Neural progenitor cell (in vitro differentiated cells): ENCODE measurements at places on chromosomes 5 and 9.

DNA sequence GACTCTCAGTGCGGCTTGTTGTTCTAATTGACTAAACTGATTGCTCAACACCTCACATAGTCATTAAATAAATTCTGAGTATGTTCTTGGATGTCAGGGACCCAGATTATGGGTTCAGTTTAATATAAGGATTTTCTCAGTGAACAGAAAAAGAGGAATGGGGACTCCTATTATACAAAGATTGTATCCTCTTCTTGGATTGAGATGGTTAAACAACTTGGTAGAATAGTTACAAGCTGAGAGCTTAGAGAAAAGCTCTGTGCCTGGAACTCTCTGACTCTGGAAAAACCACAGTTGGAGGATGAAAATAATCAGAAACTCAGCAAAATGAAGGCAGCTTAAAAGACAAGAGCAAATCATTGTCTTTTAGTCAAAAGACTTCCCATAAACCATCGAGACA is 30.5 kb downstream of the ANKRA2 start:
- no peak for DNase-seq

GRCh38 chr5:150081541-150082283 is 4.6 kb downstream of the CSF1R start:
- DNase-seq: peak; percentile 31

DNA sequence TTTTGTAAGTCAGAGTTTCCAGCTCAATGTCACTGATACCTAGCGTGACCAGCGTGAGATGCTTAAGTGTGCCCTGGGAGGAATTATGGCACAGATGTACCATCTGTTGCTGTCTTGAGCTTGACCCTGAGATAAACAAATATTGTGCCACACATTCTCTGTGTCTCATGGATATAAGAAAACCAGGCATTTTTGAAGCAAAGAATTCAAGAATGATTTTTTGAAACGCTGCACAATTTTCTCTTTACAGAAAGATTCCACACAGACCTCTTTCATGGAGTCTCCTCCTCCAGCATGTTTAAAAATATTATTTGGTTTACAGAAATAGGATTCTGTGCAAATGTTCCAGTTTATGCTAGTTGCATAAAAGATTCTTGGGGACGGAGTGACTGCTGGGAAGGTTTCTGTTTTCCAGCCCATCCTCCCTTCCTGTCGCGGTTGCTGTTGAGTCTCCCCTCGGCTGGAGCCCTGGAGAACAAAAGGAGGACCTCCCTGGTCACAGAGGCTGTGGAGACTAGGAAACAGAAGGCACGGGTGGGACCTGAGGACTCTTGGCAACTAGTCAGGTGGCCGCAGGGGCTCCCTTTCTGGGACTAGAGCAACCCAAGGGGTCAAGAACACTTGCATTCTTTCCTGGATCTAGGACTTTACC is 120.8 kb downstream of the RASGRF2 start:
- DNase-seq: no peak

DNA sequence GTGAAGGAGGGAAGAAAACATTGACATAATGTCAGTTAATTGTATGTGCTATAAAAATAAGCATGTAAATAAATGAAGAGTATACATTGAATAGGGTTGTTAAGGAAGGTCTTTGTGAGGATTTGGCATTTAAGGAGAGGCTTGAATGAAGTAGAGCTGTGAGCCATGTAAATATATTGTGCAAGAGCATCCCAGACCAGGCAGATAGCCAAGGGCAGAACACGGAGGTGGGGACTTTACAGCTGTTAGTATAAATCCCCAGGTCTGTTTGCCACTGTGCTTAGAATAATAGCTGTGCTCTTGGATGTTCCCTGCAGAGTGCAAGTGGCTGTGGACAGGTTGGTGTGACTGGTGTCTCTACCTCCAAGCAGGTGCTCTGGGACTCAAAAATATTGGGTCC is 211.7 kb downstream of the LRRC70 start:
- no peak for DNase-seq

- DNase-seq: no peak
Observed at GRCh38 chr5:145407300-145408047, 427.7 kb downstream of the PRELID2 start.

DNA sequence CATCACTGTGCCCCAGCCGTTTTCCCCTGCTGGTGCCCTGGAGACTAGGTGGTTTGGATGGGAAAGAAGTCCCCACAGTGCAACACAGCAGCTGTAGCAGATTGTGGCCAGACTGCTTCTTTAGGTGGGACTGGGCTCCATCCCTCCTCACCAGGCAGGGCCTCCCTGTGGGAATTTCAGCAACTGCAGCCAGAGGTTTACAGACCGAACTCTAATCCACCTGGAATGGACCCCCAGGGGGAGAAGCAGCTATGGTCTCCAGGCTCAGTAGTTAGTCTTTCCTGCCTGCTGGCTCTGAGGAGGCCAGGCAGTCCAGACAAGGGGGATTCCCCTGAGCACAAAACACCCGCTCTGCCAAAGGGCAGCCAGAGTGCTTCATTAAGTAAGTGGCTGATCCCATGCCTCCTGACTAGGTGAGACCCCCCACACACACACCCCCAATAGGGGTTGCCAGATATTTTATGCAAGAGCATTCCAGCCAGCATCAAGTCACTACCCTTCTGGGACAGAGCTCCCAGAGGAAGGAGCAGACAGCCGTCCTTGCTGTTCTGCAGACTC is 188.9 kb downstream of the SGCD start:
- DNase-seq: peak; percentile 43

DNA sequence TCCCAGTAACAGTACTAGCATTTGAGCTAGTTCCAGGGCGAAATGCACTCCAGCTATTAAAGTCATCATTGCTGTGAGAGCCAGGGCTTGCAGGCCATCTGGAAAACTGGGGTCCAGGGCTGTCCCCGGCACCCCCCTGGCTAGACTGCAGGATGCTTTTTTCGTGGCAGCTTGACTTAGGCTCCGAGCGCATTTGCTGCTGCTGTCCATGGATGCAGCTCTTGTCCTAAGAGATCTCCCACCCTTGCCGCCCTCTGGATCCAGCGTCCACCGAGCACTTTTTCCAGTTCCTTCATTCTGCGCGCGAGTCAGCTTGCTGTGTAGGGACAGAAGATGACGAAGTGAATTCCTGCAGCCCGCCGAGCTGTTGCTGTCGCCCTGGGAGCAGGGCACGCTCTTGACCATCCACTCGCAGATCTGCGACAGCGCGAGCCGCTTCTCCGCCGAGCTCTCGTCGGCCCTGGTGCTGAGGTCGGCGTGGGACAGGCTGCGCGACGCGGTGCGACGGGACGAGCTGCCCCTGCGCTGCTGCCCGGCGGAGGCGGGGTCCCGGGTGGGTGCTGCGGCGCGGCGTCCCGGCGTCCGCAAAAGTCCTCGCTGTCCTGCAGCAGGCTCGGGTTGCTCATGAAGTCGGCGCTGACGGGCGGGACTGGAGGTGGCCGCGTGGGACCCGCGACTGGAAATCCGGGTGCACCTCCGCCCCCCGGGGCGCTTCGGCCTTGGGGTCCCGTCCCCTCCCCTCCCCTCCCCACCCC is 30.7 kb downstream of the OR2V1 start:
- peak; percentile 60 for DNase-seq

DNA sequence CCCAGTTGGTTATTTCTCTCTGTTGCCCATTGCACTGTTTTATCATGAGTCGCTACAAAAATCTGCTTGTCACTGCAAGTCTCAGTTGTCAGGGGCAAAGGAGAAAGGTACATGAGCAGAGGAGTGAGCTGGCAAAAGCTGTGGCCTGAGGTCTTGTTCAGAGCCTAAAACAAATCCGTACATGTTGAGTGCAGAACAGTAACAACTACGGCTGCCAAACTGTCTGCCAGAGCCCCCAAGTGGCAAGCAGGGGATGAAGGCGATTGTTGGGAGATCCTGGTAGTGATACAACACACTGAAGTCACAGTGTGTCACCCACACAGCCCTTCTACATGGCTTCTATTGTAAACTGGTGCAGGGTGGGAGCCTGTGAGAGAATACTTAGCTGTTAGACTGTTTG is 50.9 kb downstream of the BRINP1 start:
- DNase-seq: peak; percentile 26

DNA sequence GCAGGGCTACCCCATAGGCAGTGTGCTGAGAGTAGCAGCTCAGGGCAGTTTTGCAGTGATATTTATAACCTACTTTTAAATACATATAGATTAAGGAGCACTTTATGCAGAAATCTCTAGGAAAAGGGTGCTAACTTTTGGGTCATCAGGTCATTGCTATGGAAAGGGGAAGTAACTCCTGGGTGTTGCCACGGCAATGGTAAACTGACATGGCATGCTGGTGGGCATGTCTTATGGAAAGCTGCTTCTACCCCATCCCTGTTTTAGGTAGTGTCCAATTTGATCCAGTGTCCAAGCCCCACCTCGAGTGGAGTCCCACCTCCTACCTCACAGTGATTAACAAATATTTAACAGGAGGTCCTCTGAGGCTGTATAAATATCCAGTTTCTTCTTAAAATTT is 56.8 kb upstream of the XPA start:
- no peak for DNase-seq

GRCh38 chr5:127585661-127586060 is 63.2 kb upstream of the CTXN3 start:
- DNase-seq: no peak

DNA sequence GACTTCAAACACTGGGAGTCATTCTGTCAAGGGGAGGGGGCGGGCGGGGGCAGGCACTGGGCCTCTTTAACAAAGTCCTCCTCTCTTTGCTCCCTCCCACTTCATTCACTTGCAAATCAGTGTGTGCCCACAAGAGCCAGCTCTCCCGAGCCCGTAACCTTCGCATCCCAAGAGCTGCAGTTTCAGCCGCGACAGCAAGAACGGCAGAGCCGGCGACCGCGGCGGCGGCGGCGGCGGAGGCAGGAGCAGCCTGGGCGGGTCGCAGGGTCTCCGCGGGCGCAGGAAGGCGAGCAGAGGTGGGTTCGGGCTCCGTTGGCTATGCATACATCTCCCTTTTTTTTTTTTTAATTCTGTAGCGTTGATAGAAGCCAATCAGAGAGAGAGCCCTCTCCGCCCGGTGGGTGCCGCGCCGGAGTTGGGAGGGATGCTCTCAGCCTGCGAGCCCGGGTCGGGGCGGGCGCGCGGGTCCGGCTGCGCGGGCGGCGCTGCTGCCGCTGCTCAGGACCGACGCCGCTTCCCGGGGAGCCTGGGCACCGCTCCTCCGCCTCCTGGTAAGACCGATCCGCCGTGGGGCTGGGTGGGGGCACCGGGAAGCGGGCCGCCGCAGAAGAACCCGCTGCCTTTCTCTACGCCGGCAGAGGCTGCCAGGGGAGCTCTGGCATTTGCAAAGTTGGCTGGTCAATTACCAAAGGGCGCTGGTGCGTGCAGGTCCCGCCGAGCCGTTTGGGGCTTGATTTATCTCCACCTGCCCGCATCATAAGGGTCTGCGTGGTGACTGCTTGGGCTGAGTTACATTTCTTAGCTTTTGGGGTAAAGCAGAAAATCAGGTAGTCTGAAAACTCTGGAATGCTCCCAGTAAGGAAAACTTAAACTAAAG is at the start of gene CDH6:
Gene CDH6, plus strand, starts transcription at position 96 of the 877 bp plus-strand sequence. CDS start 73,788 bp downstream, outside the sequence.
- DNase-seq: peak; percentile 94

- DNase-seq: no peak
Observed at GRCh38 chr9:100058699-100059579, 39.9 kb downstream of the ERP44 start.

GRCh38 chr9:98575379-98576346 is 133.1 kb downstream of the GABBR2 start:
- no peak for DNase-seq

- no peak for DNase-seq
Observed at GRCh38 chr9:109730228-109730627, 49.8 kb upstream of the PALM2AKAP2 start.

DNA sequence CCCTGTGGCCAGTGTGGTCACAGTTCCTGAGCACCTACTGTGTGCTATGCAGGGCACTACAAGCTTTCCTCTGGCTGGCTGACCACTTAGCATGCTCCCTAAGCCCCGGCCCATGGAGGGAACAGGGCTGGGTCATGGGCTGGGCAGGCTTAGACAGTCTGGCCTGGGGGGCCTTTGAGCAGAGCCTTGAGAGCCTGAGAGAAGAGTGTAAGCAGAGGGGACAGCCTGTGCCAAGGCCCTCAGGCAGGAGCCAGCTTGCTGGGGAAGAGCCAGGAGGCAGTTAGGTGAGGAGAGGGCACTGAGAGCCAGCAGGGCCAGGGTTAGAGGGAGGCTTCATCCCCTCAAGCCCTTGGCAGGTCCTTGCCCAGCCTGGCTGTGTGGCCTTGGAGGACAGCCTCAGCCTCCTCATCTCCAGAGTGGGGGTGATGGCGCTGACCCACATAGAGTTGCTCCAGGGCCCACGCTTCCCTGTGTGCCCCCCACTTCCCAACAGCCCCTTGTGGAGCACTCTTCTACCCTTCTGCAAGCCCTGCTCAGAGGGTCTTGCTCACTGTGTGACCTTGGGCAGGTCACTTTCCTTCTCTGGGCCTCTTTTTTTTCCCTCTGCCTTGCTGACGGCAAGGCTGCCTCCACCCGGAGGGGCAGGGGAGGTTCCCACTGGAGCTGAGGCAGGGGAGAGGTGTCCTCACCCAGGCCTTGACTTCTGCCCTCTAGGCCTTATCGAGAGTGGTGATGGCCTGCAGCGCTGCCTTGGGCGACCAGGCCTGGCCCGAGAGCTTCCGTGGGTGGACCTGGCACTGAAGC is 107.1 kb downstream of the PHF2 start:
- no peak for DNase-seq

DNA sequence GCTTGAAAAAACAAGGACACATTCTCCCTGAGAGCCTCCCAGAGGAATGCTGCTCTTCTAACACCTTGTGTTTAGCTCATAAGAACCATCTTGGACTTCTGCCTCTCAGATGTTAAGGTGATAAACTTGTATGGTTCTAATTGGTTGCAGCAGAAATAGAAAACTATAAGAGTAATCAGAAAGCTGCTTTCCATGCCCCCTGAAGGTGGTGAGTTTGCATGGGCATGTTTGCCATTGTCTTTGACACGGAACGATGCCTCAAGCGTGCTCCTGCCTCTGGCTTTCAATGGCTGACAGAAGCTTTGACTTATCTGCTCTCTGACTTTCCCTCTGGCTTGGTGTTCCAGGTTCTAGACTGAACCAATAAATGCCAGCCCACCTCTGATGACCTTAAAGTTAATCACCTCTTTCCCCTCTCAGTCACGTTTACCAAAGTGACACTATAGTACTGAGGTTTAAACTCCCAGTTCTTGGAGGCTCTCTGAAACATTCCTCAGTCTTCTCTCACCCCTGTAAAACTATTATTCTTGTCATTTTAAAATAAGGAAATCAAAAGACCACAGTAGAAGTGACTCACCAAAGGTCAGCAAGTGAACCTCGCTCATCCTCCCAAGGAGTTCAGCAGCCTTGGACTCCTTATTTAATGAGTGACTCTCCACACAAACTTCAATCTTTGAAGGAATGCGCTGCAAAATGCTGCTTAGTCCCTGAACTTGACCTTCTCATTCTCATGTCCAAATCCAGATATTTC is 103.6 kb downstream of the PIK3R1 start:
- DNase-seq: no peak

- no peak for DNase-seq
Observed at GRCh38 chr5:131381777-131382176, 117.9 kb downstream of the CDC42SE2 start.

GRCh38 chr5:170633235-170634081 is 129.6 kb downstream of the KCNIP1 start:
- peak; percentile 75 for DNase-seq

- no peak for DNase-seq
Observed at GRCh38 chr5:149388498-149389190, 9.6 kb upstream of the IL17B start.
